ENCODE measurements at places on chromosomes 2 and 18. TPM values are rescaled to one million over a fixed set of nuclear protein-coding genes. Genes with fewer than 3 reads are reported as not detected.

GRCh38 chr2:101012054-101012705 is 10.1 kb downstream of the RPL31 start:
- no peak for DNase-seq

DNA sequence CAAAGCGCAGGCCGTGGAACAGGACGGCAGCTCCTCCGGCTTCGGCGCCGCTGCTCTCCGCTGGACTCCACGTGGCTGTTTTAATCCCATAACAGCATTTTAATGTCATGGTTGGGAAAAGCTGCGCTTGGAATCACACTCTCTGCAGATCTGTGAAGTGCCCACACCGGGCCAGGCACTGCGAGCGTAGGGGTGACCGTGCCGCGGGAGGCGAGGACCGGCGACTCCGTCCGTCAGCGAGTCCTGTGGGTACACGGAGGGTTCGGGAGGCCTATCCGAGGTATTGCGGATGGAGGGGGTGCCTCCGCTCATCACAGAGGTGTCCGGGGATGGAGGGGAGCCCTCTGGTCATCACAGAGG is 198.0 kb upstream of the SALL3 start:
- no peak for DNase-seq

The REEP1 gene
- 2.4 TPM for total RNA-seq

The OSR1 gene
- total RNA-seq: 9.0 TPM

Data from Peyer's patch (tissue), 4 donors.